NCI-H526 (cell line): ENCODE measurements at places on chromosomes 7 and 10.

GRCh38 chr10:32412499-32412853, 33.5 kb upstream of the CCDC7 start:
- no peak for DNase-seq

GRCh38 chr7:42237811-42238541, 967 bp upstream of the GLI3 start:
- DNase-seq, result no peak

DNA sequence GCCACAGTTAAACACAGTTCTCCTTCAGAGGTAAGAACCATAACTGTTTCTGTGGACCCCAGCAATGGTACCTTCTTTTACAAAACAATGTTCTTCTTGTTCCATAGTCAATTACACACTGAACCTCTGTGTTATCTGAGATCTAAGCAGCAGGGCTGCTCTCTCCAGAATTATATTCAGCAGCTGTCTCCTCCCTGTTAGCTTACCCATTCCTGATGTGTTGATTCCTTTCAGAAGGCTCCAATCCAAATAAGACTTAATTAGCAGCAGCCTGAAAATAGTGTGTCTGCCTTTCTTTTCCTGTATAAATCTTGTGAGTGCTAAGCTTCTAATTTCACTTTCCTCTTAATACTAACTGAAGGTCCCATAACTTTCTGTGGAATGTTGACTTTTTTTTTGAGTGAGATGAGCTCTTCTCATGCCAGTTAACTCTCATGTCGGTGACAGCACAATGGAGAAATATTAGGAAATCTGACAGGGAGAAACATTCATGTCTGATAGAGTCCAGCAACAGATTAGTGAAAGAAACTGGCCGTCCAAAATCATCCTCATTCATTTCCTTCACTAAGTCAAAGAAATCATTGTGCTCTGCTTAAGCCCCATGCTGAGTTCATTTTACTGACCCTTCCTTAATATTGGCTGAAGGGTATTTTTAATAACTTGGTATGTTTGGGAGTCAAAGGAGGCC, 226.5 kb downstream of the PRKG1 start:
- DNase-seq, result no peak

GRCh38 chr7:12111422-12112405, 99.4 kb upstream of the TMEM106B start:
- DNase-seq, result no peak

GRCh38 chr7:158174947-158175346, 412.7 kb downstream of the PTPRN2 start:
- DNase-seq, result no peak

GRCh38 chr10:57799625-57800024, 468.1 kb downstream of the IPMK start:
- DNase-seq, result no peak

GRCh38 chr7:24783698-24784097, 26.4 kb upstream of the GSDME start:
- no peak for DNase-seq

- DNase-seq, result no peak
Observed at GRCh38 chr7:1043552-1044188, 676 bp upstream of the GPR146 start.

DNA sequence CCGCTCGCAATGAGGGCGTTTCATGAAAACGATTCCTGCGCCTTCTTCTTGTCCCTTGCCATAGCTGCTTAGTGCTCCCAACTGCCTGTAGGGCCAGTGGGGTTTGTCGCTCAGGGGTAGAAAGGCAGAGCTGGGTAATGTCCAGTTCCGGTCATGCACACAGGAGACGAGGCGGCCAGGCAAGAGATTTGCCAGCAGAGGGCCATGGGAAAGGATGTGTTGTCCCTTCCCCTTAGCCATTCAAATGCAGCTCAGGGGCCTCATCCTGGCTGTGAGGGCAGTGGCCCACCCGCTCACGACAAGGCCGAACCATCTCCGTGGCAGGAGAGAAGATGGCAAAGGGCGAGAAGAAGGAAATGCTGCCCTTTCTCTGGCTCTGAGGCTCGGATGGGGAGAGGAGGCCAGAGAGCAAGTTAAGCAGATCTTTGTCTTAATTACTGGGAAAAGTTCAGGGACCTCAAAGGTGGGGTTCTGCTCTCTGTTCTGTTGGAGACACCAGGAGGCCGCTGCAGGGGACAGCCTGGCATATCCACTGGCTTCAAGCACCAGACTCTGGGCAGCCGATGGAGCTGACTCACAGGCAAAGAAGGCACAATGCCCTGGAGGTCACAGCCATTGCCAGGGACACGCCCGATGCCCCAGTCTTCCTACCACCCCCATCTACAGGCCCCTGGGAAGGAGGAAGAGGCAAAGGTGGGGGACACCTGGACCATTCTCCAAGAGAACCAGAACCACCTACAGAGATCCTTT, 534.8 kb upstream of the MGMT start:
- no peak for DNase-seq

GRCh38 chr7:52482076-52482475, 553.4 kb upstream of the POM121L12 start:
- no peak for DNase-seq

DNA sequence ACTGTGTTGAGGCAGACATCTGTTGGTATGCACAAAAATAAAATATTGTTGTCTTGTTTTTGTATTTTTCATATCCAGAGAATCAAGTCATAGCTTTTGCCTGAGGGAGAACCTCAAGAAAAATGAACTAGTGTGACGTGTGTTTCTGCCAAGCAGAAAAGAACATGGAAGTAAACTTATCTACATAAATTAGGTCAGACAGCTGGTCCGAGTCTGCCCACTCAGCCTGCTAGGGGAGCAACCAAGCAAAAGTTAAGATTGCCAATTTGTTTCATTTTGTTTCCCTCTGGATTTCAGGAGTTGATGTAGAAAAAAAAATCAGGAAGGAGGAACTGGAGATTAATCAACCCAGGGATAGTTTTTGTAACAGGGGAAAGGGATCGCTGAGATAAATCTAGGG, 572.4 kb upstream of the LRRTM3 start:
- DNase-seq, result no peak

DNA sequence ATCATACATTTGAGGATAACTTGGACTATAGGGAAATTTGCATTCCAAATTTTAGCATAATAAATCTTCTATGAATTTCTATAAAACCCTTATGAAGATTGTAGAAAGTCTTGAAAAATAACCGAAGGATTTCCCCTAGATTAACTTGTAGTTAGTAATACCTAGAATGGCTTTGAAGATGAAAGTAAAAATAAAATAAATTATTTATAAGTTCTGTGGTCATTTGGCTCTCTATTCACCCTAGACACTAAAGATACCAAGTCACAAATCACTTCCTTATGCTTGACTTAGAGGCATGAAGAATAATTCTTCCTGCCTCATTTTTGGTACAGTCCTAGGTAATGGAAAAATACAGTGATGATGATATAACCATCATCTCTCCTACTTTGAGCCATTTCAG, 79.3 kb downstream of the CSTF2T start:
- no peak for DNase-seq

DNA sequence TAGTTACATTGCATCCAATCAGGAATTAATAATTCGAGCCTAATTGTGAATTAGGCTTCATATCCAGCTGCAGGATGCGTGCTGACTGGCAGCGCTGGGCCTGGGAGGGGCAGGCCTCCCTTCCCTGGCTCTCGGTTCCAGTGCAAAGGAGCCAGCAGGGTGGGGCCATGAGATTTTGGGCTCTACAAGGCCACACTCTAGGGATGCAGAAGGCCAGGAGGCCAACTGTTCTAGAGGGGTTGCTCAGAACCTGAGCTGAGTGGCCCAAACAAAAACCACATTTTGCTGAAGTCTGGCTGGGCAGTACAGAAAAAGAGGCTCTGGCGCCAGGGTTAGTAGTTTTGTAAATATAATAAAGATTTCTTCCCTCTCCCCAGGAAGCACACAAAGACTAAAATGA, 72.3 kb downstream of the CLEC2L start:
- DNase-seq, result no peak

DNA sequence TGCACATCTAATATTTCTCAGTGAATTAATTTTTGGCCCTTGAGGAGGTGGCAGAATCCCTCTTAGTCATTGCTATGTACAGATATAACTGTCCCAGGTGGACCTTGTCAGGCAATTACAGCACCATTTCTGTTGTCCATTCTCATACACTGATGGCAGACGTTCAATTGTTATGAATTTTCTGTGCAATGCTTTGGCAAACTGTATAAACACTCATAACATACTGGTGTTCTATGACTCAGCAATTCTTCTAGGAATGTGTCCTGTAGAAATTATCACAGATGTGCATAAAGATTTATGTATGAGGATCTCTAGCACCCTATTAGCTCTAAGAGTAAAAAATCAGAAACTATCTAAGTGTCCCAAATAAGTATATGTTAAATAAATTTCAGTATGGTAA, 80.8 kb downstream of the DNAJB9 start:
- DNase-seq, result no peak

- DNase-seq, result no peak
Observed at GRCh38 chr10:104036069-104036384, 49.7 kb downstream of the COL17A1 start.

DNA sequence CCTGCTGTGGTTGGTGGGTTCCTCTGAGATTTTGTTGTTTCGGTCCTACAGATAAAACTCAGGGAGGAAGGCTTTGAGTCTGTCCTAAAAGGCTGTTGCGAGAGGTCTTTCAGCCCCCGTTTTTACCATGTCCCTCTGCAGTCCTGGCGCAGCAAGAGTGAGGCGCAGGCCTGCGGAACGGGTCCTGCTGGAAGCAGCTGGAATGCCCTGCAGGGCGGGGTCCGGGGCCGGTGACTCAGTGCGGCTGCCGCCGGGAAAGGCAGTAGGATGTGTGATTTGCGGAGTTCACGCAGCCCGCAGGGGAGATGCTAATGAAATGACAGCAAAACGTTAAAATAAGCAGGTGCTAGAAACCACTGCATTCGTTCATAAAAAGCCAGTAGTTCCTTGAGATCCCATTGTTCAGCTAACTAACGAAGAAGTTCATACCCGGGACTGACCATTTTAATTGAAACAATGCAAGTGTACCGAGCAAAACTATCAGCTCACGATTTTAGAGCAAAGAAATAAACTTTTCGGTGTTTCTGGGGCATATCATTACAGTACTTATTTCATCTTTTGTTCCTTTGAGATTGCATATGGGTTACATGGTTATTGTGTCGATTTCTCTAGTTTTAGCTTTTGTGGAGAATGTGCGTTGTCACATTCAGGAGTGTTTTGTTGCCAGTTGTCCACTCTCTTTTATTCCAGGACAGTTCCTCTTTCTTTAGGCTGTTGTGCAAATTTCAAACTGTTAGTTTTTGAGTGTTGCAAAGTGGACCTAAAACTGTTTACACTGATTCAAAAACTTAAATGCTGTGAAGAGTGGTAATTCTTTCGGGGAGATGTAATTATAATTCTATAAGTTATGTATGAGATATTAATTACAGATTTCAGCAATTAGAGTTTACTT, 783 bp downstream of the ANLN start:
- DNase-seq, result peak; percentile 63

DNA sequence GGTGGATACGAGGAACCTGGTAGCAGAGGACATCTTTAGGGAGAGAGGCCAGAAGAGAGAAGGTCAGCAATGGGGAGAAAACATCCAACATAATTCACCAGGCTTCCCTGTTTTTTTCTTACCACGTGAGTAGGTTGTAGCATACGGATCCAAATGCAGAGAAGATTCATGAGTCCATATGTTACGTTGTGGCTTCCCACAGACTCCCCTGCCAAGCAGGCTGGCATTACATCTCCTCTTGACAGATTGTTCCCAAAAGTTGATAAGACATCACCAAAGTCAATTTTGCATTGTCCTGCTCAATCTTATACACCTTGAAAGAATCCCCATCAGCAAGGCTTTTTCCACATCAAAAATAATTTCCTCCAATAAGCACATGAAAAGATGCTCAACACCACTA, 39.7 kb downstream of the DRGX start:
- DNase-seq, result no peak

DNA sequence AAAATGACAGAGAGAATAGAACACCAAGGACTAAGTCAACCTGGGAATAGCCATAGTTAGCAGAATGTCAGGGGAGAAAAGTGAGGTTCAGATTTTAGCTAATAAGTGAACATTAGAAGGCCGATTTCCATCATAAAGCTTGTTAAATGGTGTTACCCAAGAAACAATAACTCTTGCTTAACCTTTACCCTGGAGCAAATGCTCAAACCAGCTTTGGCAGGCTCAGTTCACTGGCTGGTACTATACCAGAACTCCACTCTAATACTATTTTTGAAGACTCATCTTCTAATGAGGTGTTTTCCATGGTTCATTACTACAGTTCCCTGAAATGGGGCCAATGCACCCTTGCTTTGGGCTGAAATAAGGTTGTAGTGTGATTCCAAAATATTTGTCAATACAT, 61.3 kb downstream of the RNLS start:
- no peak for DNase-seq

- DNase-seq, result peak; percentile 29
Observed at GRCh38 chr10:69092959-69093850, 5.3 kb downstream of the SRGN start.

- DNase-seq, result no peak
Observed at GRCh38 chr7:23687011-23687410, 7.0 kb downstream of the FAM221A start.

GRCh38 chr10:114349522-114350215, 54.6 kb downstream of the AFAP1L2 start:
- no peak for DNase-seq

- no peak for DNase-seq
Observed at GRCh38 chr10:1187151-1187854, 131.1 kb downstream of the WDR37 start.

- DNase-seq, result no peak
Observed at GRCh38 chr10:113427236-113427735, 125.6 kb upstream of the HABP2 start.

- DNase-seq, result no peak
Observed at GRCh38 chr7:128447941-128448564, 7.6 kb upstream of the HILPDA start.

GRCh38 chr7:3884543-3884942, 583.5 kb downstream of the SDK1 start:
- DNase-seq, result no peak

GRCh38 chr7:142632271-142633134, 116.8 kb upstream of the PRSS1 start:
- DNase-seq, result peak; percentile 43

- no peak for DNase-seq
Observed at GRCh38 chr7:27361522-27361921, 118.9 kb downstream of the EVX1 start.

GRCh38 chr7:91942312-91942711, 1.6 kb downstream of the AKAP9 start:
- no peak for DNase-seq

DNA sequence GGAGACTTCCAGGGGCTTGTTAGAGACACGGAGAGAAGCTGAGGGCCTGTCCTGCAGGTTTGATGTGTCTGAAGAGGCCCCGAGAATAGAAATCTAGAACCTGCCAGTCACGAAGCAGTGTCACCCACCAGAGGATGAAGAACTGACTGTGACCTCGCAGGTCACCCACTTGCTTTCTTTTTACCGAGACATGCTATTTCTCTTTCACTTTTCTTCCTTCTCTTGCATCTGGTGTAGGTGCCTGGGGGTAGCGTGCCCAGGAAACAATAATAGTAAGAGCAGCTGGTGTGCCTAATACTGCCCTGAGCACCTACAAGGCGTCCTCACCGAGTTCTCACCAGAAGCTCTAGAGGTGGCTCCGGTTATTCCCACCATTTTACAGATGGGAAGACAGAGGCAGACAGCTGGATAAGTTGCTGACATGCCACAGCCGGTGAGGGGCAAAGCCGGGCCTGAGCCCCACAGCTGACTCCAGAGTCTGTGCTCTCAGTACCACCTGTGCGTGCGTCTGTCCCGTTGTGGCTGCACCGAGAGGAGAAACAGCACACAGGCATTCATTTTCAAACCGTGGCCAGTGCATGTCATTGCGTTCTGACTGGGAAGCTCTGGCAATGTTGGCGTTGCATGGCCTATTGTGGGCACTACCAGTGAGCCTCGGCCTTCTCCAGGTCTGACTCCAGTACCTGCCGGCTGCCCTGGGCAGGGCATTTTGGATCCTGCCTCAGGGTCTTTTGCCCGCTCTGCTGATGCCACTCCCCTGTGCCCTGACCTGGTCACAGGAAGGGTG, 7.8 kb downstream of the CHST3 start:
- no peak for DNase-seq
